ENCODE measurements at places on chromosomes 1 and 21. TPM values are rescaled to one million over a fixed set of nuclear protein-coding genes. Genes with fewer than 3 reads are reported as not detected.
A peak's percentile ranks its signal among the peaks of the same experiment; 100 is the strongest.

FALEC gene
- total RNA-seq: 0.60 TPM

CD244 gene
- total RNA-seq: 6.0 TPM

TMOD4 gene
- total RNA-seq: 1.2 TPM

GNG12 gene
- total RNA-seq: not detected

PRKAA2 gene
- total RNA-seq: not detected

FAM43B gene
- not detected for total RNA-seq

RCSD1 gene
- 131 TPM for total RNA-seq

DNA sequence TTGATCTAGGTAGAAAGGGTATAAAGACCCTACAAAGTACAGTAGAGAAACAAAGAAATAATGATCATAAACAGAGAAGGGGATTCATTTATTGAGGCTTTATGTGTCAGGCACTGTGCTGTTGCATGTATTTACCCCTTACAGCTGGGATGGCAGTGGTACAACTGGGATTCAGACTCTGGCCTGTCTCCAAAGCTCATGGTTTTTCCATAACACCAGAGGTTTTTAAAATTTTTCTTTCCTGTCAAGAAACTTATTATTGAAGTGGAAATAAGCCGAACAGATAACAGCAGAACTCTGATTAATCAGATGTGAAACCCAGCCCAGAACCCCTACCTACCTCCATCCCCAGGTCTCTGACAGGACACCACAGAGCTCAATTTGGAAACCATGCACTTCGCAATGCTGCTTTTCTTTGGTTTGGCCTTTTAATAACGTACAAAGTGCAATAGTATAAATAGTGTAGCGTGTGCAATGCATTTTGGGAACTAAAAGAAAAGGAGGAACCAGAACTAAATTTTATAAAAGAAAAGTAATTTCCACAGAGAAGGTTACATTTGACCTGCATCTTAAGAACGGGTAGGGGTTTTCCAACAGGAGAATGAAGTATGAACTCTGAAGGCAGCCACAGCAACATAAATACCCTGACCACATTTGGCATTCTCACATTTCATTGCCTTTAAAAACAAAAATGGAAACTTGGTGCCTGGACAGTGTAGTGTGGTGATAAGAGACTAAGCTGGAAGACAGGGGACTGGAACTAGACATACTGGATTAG is 92.0 kb upstream of the S1PR1 start:
- no peak overlapping the region for H3K27ac ChIP-seq
- no peak for DNase-seq
- H3K27me3 ChIP-seq: no peaks in the 10 kb centered on the region
- H3K36me3 ChIP-seq: no peaks in the 10 kb centered on the region
- H3K4me1 ChIP-seq: peaks cover 6% of the 10 kb centered on the region

DNA sequence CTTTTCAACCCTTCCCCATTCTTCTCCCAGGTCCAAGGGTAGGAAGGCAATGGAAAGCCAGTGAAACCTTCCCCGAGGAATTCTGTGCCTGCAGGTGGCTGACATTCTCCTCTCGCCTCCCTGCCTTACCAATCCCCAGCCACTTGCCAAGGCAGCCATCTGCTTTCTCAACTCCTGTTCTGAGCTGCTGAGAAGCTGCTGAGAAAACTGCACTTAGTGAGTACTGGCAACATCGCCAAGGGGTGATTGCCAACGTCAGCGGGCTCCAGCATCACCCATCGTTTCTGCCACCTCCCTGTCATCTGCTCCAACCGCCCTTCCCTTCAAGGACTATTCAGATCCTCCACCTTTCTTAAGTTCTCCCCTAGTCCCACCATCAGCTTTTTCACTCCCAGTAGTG is 106.0 kb downstream of the PTPRU start:
- H3K27ac ChIP-seq: no peak overlapping the region
- H3K4me1 ChIP-seq: no peaks in the 10 kb centered on the region
- no peak for DNase-seq
- no peaks in the 10 kb centered on the region for H3K36me3 ChIP-seq
- no peak overlapping the region for H3K4me3 ChIP-seq

DNA sequence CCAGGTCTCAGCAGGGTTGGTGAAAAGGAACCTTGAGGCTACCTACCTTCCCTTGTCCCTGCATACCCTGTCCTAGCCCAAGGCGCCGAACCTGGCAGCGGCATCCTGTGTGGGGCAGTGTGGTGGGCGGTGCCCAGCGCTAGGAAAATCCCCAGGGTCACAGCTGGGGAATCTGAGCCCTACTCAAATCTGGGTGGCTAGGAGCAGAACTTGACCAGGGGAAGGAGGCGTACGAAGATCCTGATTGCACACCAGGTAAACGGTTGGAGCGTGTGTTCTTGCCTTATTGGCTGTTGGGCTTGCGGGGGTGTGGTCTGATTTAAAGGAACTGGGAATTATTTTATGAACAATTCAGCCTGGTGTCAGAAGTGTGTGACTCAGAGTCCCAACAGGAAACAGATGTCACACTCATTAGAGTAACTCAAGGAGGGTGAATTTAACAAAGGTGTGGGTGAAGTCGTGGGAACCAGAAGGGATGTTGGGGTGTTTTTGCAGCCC is 118.6 kb downstream of the LRIG2 start:
- no peaks in the 10 kb centered on the region for H3K4me1 ChIP-seq
- no peak for DNase-seq
- H3K27me3 ChIP-seq: peaks cover 10% of the 10 kb centered on the region
- no peaks in the 10 kb centered on the region for H3K36me3 ChIP-seq
- no peak overlapping the region for H3K27ac ChIP-seq
- H3K4me3 ChIP-seq: no peak overlapping the region

GRCh38 chr1:240499012-240499411 is 112.9 kb downstream of the GREM2 start:
- no peaks in the 10 kb centered on the region for H3K4me1 ChIP-seq
- no peak overlapping the region for H3K4me3 ChIP-seq
- DNase-seq: no peak
- no peak overlapping the region for H3K27ac ChIP-seq
- H3K36me3 ChIP-seq: no peaks in the 10 kb centered on the region
- H3K27me3 ChIP-seq: no peaks in the 10 kb centered on the region

- DNase-seq: no peak
- no peaks in the 10 kb centered on the region for H3K27me3 ChIP-seq
- no peaks in the 10 kb centered on the region for H3K4me1 ChIP-seq
- H3K36me3 ChIP-seq: peaks cover 3% of the 10 kb centered on the region
- no peak overlapping the region for H3K4me3 ChIP-seq
Measured at GRCh38 chr1:11188381-11188780, 774 bp upstream of the ANGPTL7 start.

DNA sequence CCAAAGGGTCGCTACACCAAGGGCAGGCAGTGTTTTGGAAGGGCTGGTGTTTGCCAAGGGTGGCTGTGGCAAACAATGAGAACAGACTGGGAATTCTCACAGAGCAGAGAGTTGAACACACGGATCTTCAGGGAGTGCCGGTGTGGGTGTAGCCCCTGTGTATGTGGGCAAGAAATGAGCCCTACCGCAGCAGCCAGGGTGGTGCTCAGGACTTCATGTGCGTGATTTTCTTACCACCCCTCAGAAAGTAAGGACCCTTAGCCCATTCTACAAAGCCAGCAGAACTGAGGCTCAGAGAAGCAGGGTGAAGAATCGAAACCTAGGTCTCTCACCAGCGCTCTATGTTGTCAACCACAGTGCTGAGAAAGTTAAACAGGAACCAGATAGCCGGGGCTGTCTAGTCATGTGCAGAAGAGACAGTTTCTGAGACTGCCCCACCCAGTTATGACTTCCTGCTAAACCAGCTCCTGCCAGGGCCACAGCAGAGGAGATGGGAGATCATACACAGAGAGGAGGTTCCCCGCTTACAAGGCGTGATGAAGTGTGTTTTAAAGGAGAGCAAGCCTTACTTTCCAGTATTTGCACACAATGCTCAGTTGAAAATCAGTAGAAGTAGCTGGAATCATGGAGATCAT is 21.9 kb upstream of the MORC3 start:
- no peaks in the 10 kb centered on the region for H3K27me3 ChIP-seq
- peaks cover 26% of the 10 kb centered on the region for H3K4me1 ChIP-seq
- H3K36me3 ChIP-seq: peaks cover 3% of the 10 kb centered on the region
- peak overlapping the region; percentile 98 for H3K27ac ChIP-seq
- H3K4me3 ChIP-seq: peak overlapping the region; percentile 82
- DNase-seq: peak; percentile 57

GRCh38 chr1:175744305-175744704 is 910 bp upstream of the TNR start:
- H3K27ac ChIP-seq: no peak overlapping the region
- H3K27me3 ChIP-seq: peaks cover 14% of the 10 kb centered on the region
- no peak for DNase-seq
- no peaks in the 10 kb centered on the region for H3K36me3 ChIP-seq

- H3K36me3 ChIP-seq: no peaks in the 10 kb centered on the region
- no peak overlapping the region for H3K4me3 ChIP-seq
- H3K4me1 ChIP-seq: peaks cover 7% of the 10 kb centered on the region
Measured at GRCh38 chr21:34523019-34523555, 11.1 kb upstream of the KCNE1 start.

DNA sequence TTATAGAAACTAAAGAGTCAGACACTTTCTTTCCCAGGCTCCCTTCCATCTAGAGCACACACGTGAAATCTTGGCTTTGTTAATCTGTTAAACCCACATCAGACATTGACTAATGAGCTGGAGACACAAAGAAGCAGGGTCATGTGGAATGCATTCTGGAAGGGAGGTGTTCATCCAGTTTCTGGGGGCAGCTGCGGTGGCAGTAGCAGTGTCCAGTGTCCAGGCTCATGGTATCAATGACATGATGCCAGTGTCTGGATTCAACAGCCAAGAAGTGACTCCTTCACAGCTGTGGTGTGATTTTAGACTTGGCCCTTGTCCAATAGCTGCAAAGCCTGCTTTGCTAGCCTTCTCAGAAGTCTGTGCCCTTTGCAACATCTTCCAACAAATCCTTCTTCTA is 95.2 kb downstream of the NTPCR start:
- H3K27me3 ChIP-seq: no peaks in the 10 kb centered on the region
- H3K36me3 ChIP-seq: peaks cover 29% of the 10 kb centered on the region
- no peaks in the 10 kb centered on the region for H3K4me1 ChIP-seq
- DNase-seq: no peak
- H3K27ac ChIP-seq: no peak overlapping the region

DNA sequence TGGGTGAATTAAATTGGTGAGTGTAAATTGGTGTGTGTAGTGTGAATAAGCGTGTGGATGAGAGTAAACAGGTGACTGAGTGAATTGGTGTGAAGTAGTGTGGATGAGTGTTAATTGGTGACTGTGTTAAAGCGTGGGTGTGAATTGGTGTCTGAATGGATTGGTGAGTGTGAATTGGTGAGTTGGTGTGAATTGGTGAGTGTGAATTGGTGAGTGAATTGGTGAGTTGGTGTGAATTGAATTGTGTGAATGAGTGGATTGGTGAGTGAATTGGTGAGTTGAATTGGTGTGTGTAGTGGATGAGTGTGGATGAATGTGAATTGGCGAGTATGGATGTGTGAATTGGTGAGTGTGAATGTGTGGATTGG is 8.3 kb downstream of the AURKAIP1 start:
- no peak for DNase-seq
- H3K4me1 ChIP-seq: peaks cover 5% of the 10 kb centered on the region

DNA sequence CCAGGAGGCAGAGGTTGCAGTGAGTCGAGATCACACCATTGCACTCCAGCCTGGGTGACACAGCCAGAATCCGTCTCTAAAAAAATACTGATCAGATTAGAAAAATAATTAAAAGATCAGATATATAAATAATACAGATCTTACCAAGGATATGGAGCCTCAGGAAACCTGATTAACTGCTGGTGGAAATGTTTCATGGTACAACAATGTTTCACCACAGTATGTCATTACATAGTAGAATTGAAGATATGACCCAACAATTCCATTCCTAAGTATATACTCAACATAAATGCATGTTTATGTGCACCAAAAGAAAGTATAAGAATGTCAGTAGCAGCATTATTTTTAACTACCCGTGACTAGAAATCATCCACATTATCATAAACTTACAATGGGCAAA is 41.7 kb downstream of the CD53 start:
- no peak for DNase-seq
- H3K27me3 ChIP-seq: peaks cover 2% of the 10 kb centered on the region
- peaks cover 20% of the 10 kb centered on the region for H3K36me3 ChIP-seq
- H3K4me1 ChIP-seq: peaks cover 13% of the 10 kb centered on the region
- H3K27ac ChIP-seq: no peak overlapping the region

- H3K27ac ChIP-seq: peak overlapping the region; percentile 90
- DNase-seq: peak; percentile 51
- H3K4me3 ChIP-seq: peak overlapping the region; percentile 73
- H3K4me1 ChIP-seq: peaks cover 46% of the 10 kb centered on the region
Measured at GRCh38 chr1:151898519-151898991, 10.8 kb downstream of the THEM4 start.

DNA sequence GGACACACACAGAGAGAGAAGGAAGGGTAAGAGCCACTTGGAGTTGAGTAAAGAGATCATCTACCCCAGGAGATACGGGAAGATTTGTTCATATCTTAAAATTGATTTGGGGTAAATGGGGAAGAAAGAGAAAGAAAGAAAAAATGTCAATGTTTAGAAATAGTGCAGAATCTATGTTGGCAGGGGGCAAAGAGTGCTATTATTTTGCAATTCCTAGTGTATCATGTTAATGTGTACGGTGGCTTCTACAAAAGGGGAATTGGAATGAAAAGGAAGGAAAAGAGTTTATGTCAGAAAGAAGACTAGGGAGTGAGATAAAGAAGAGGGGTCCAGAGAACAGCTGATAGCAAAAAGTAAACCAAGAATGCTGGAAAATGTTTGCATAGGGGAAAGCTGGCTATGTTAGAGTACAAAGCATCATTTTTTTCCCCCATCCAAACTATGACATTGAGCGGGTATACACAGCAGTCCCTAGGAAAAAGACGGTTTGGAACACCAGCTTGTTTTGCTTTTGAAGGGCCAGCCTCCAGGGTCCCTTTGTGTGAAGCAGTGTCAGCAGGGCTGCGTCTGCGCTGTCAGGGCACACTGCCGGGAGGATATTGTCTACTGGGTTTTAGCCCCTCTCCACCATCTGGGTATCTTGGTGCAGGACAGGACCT is 10.8 kb downstream of the LRRC8D start:
- no peak overlapping the region for H3K4me3 ChIP-seq
- no peak overlapping the region for H3K27ac ChIP-seq
- H3K36me3 ChIP-seq: peaks cover 3% of the 10 kb centered on the region
- no peaks in the 10 kb centered on the region for H3K27me3 ChIP-seq

DNA sequence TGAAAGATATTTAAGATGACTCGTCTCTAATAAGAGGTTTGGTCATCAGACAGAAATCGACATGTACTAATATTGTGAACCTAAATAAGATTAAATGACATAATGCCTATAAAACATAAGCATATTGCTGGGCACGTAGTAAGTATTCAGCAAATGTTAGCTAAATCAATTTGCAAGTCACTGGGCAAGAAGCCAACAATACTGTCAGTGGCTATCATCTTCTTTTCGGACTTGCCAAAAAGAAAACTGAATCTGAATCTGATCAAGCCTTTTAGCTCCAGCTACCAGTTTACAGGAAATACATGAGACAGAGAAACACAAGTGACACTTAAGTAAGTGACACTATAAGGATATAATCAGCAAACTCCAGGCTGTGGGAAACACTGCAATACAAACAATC is 46.0 kb downstream of the RPL5 start:
- peak overlapping the region; percentile 72 for H3K27ac ChIP-seq
- H3K36me3 ChIP-seq: peaks cover 21% of the 10 kb centered on the region
- peaks cover 23% of the 10 kb centered on the region for H3K4me1 ChIP-seq
- H3K27me3 ChIP-seq: no peaks in the 10 kb centered on the region
- peak overlapping the region; percentile 63 for H3K4me3 ChIP-seq

Measured in activated naive CD8-positive, alpha-beta T cell treated with anti-CD3 and anti-CD28 coated beads, Interleukin-2, amount 10 ng/mL, durations not matched to agents 7 days and 5 days (primary cell).